ENCODE measurements at places on chromosomes 1 and 21.

- no peak for DNase-seq
Measured at GRCh38 chr21:35861661-35862060, 198.7 kb downstream of the SETD4 start.

DNA sequence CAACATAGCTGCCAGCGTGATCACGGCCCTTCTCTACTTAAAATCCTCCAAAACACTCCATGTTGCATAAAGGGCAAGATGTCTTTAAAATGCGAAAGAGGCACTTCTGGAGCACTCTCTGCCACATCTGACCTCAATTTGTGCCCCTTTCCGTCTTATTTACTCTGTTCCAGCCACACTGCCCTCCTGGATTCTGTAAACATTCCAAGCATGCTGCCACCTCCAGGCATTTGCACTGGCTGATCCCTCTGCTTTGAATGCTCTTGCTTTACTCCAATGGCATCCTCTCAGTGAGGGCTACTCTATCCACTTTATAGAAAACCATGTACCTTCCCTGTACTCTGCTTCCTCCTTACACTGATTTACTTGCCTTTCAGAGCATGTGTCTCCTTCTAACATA is 5.3 kb upstream of the RGS7 start:
- no peak for DNase-seq

DNA sequence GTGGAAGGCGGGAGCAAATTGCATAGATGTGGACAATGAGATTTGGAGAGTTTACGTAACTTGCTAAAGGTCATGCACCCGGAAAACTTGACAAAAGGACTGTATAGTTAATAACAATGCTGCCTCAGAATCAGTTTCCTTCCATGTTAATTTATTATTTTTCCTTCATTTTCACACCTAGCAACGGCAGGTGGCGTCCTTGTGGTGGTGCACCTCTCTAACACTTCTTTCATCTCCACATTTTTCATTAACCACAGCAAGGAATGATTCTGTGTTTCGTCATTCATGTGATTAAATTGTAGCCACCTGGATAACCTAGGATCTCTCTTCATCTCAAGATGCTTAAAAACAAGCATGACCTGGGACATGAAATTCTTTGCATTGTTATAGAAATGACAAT is 2133.0 kb downstream of the NCAM2 start:
- no peak for DNase-seq

DNA sequence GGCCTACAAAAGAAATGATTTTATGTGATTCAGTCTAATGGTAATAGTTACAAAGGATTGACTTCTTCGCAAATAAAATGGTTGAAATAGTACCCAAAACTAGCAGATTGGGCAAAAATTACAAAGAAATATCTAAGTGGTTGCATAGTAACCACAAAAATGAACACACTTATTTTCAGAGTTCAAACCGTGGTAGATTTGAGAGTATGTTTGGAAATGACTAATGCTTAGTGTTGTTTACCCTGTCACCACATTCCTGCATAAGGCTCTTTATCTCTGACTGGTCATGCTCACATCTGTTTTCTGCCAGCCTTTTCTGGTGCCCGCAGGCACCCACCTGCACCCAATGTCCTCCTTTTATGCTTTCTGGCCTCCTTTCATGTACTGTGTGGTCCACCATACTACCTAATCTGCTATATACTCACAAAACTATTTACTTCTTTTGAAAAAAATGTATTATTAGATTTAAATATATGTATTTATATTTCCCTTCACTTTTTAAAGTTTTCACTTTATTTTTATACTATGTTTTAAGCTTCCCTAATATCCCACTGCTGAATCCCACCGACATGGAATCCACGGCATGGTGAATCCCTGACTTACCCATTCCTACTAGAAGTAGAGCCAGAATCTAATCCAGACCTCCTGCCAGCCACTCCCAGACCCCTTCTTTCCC is 30.3 kb downstream of the PTPRC start:
- no peak for DNase-seq

- no peak for DNase-seq
Measured at GRCh38 chr1:72119491-72119890, 162.8 kb downstream of the NEGR1 start.

GRCh38 chr1:246121533-246121932 is 385.5 kb downstream of the SMYD3 start:
- DNase-seq: no peak

GRCh38 chr21:46217511-46218196 is 10.9 kb downstream of the LSS start:
- DNase-seq: no peak

- DNase-seq: no peak
Measured at GRCh38 chr1:192357924-192358323, 41.1 kb downstream of the RGS21 start.

GRCh38 chr1:213977486-213977842 is 10.3 kb upstream of the PROX1 start:
- no peak for DNase-seq

GRCh38 chr21:29504751-29505321 is 206.1 kb downstream of the BACH1 start:
- DNase-seq: no peak

DNA sequence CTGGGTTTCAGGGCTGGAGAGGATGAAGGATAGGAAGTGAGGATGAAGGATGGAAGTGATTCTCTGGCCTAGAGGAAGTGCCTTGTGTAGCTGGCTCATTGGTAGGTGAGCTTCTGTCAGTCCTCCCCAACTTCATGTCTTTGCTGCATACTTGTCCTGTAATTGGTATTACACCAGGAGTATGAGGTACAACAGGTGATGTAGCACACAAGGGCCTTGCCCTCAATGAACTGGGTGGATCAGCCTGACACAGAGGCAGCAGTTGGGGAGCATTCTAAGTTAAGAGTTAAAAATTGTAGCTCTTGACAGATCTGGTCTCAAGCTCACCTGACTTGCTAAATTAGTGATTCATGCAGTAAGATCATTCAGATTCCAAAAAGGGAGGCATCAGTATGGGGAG is 37.9 kb upstream of the CACNA1E start:
- no peak for DNase-seq

GRCh38 chr21:41759926-41760325 is 6.9 kb downstream of the RIPK4 start:
- DNase-seq: no peak

DNA sequence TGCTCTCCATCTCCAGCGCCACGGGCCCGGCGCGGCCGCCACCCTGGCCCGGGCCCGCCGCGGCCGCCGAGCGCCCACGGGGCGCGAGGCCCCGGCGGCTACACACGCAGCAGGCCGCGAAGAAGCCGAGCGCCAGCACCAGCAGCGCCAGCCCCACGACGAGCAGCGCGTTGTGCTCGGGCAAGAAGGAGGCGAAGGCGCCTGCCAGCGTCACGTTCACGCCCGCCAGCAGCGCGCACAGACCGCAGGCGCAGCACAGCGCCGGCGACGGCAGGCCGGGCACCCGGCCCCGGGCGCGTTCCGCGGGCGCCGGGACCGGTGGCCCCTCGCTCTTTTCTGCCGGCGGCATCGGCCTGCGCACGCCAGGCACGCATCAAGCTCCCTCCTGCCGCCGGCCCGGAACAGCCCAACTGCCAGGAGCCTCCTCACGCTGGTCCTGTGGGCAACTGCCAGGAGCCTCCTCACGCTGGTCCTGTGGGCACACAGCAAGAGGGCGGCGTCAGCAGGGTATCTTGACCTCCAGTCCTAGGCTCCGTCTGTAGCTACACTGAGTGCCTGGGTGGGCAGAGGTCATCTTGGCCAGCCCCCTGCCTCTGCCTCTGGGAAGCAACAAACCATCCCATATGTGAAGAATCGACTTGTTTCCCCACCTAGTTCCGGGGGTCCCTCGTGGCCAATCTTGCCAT is 18.1 kb downstream of the KNCN start:
- DNase-seq: peak; percentile 14

GRCh38 chr1:9316080-9316444 is 23.4 kb downstream of the SPSB1 start:
- DNase-seq: no peak

DNA sequence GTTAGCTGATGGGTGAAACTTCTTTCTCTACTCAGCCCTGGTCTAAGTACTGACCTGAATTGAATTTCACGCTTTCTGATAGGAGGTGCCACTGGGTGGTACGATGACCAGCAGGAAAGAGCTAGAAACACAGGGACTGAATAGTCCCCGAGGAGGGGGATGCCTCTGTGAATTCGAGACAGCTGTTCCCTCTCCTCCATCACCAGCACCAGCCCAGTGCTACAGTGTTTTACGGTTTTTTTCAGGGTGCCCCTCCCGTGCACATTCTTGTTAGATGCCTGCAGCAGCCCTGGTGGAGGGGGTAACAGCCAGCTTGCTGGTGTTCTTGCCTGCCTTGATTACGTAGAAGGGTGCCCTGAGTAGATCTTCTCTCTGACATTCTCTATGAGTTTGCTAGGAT is 7.1 kb downstream of the HUNK start:
- no peak for DNase-seq

GRCh38 chr1:23643736-23644554 is 47.7 kb upstream of the RPL11 start:
- DNase-seq: no peak

DNA sequence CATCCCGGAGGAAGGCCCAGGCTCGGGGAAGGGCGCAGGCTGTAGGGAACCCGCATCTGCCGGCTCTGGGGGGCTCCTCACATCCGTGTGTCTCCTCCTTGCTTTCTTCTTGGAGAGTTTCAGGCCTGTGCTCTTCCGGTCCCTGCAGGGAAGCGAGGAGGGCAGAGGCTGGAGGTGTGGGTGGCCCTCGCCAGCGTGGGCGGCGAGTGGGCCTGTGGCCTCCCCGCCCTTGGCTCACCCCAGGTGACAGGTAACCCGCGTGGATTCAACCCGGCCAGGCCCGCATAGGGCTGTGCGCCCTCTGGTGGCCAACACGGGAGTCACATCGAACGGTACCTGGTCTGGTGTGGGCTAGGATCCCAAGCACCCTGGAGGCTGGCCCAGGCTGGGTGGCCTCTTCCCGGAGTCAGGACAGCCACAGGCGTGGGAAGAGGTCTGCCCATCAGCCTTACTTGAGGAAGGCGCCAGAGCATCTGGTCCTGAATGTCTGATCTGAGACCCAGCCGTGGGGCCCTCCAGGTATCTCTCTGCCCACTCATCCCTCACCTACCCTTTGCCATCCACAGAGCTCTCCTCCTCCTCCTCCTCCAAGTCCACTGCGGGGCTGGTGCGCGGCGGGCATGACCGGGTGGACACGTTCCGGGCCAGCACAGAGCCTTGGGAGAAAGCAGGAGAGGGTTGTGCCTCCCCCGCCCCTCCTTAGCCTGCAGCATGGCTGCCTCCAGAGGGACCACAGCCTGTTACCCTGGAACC is 9.6 kb upstream of the TNFRSF25 start:
- peak; percentile 59 for DNase-seq

GRCh38 chr1:61190618-61191432 is 108.5 kb downstream of the NFIA start:
- DNase-seq: no peak

DNA sequence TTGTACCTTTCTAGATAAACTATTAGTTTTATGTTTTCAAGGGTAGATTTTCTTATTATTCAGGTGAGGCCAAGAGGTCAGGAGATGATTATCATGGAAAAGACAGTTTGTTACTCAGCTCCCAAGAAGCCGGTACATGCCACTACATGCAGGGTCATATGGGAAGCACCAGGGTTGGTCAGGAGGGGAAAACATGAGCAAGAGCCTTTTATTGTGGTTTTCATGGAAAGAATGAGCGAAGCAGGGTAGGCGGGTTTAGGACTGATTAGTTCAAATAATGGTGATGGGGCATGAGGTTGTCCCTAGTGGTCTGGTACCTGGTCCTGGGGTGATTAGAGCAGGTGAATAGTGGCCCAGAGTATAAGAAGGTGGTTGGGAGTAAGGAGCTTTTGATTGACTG is 189.9 kb downstream of the APP start:
- DNase-seq: no peak

DNA sequence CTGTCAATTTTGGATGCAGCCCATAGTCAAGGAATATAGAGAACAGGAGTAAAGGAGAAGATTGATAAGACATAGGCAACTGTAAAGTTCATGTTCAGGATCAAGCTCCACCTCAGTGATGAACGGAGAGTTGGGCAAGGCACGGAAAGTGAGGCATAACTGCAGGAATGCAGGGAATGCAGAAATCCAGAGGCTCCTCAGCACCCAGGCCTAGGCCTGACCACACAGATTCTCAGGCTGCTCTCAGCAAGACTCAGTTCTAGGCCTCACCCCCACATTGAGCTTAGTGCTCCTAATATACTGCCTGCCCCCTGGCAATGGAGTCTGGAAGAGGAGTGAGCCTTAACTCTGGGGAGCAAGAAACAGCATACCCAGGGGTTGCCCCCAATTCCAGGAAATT is 36.3 kb upstream of the S1PR1 start:
- DNase-seq: no peak

GRCh38 chr1:23444104-23444533 is 19.6 kb upstream of the TCEA3 start:
- DNase-seq: no peak

DNA sequence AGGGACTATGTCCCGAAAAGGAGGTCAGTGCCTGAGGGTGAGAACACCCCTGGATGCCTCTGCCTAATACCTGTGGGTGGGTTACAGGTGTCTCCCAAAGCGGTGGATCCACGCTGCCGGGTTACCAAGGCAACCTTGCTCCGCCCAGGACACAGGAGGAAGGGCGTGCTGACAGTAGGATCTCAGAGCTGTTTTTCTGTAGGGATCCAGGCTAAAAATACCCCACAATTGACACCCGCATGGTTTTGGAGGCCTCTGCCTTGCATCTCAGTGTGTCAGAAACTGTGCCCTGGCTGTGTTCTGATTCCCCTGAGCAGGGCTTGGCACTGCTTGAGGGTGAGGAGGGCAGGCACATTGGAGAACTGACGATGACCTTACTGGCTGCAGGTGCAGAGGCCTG is 118.0 kb downstream of the IER5 start:
- DNase-seq: no peak

DNA sequence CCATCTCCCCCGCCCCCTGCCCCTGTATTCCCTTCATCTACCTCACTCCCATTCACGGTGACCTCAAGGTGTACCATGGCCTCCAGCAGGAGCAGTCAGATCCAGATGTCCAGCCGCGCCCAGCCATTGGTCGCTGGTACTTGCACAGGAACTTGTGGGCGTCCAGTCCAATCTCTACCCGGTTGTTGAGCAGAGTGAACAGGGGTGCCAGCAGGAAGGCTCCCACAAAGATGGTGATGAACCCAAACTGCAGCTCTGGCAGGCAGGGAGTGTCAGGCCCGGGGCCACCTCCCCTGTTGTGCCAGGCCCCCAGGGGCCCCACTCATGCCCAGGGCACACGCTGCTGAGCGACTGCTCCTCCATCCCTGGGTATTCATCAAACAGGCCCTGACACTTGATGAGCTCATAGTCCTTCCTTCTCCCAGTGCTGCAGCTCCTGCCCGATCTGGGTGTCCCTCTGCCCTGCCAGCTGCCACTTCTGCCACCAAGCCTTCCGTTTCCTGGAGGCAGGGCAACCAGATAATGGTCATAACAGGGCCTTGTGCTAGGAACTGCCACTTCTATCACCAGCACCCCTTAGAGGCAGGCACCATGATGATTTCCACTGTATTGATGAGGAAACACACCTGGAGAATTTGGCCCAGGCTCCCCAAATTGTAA is 5.7 kb upstream of the ARHGEF19 start:
- no peak for DNase-seq

- no peak for DNase-seq
Measured at GRCh38 chr21:31343680-31344480, at the start of gene TIAM1. TSS of gene TIAM1 (minus strand) at chr21:31344261. CDS start at chr21:31266972, 77,289 bp downstream.

All from stimulated activated CD4-positive, alpha-beta T cell treated with anti-CD3 and anti-CD28 coated beads, Interleukin-1b, Interleukin-23, amount 100 ng/mL, for 24 hours (primary cell).